ENCODE measurements at places on chromosomes 7 and 10. TPM values are rescaled to one million over a fixed set of nuclear protein-coding genes. Genes with fewer than 3 reads are reported as not detected.

The CLDN3 gene
- not detected for total RNA-seq

The FFAR4 gene
- total RNA-seq = not detected

The AKR1B1 gene
- total RNA-seq = 248 TPM

The RPEL1 gene
- total RNA-seq = under 0.01 TPM

The USP6NL gene
- 8.9 TPM for total RNA-seq

The PAOX gene
- 4.0 TPM for total RNA-seq

The LRGUK gene
- total RNA-seq = not detected

The GTPBP10 gene
- 20.0 TPM for total RNA-seq

The SEMA3E gene
- under 0.01 TPM for total RNA-seq

The PTF1A gene
- total RNA-seq = not detected

The ARL5B gene
- 14.9 TPM for total RNA-seq

The ZWINT gene
- total RNA-seq = 10.6 TPM

The PBLD gene
- total RNA-seq = 1.1 TPM

The SORCS1 gene
- total RNA-seq = not detected

The FAM180A gene
- not detected for total RNA-seq

The TRIM4 gene
- 40.1 TPM for total RNA-seq

The TMEM176A gene
- total RNA-seq = not detected

The FAM25C gene
- not detected for total RNA-seq

The TACC2 gene
- 7.0 TPM for total RNA-seq

The CALML3 gene
- 2.7 TPM for total RNA-seq

The PLAC9 gene
- not detected for total RNA-seq

The TCF7L2 gene
- 1.7 TPM for total RNA-seq

The RAMP3 gene
- total RNA-seq = 0.21 TPM

The SPDYE5 gene
- total RNA-seq = not detected

The LIPK gene
- 0.48 TPM for total RNA-seq

The SLC18A3 gene
- not detected for total RNA-seq

Measured in tracheal epithelial cell (primary cell).